ENCODE measurements at places on chromosomes 5 and 9. TPM values are rescaled to one million over a fixed set of nuclear protein-coding genes. Genes with fewer than 3 reads are reported as not detected.
A peak's percentile ranks its signal among the peaks of the same experiment; 100 is the strongest.

BRIX1 gene
- total RNA-seq = 10.6 TPM

LHX6 gene
- total RNA-seq = 3.6 TPM

GRCh38 chr9:120654272-120654671 lies 60.0 kb downstream of the MEGF9 start:
- no peak for DNase-seq
- H3K4me1 ChIP-seq = no peaks in the 10 kb centered on the region
- H3K4me3 ChIP-seq = no peak overlapping the region
- H3K27me3 ChIP-seq = no peaks in the 10 kb centered on the region

DNA sequence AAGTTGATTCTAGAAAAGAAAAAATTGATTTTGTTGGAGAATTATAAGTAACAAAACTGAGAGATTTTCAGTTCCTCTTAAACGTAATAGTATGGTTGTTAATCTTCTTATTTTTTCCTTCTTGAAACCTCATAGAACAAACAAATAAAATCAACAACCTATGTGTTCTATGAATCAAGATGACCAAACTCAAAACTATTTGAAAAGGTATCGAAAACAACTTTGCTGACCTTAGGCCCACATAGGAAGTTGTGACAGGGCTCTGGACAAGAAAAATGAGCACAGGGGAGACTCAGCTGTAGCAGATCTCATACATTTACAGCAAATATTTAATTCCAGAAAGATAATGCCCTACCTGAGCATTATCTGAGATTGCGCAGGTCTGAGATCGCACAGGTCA lies 169.4 kb upstream of the CCNH start:
- H3K36me3 ChIP-seq = no peaks in the 10 kb centered on the region
- H3K27ac ChIP-seq = no peak overlapping the region
- no peak for DNase-seq
- no peak overlapping the region for H3K4me3 ChIP-seq
- no peaks in the 10 kb centered on the region for H3K27me3 ChIP-seq

DNA sequence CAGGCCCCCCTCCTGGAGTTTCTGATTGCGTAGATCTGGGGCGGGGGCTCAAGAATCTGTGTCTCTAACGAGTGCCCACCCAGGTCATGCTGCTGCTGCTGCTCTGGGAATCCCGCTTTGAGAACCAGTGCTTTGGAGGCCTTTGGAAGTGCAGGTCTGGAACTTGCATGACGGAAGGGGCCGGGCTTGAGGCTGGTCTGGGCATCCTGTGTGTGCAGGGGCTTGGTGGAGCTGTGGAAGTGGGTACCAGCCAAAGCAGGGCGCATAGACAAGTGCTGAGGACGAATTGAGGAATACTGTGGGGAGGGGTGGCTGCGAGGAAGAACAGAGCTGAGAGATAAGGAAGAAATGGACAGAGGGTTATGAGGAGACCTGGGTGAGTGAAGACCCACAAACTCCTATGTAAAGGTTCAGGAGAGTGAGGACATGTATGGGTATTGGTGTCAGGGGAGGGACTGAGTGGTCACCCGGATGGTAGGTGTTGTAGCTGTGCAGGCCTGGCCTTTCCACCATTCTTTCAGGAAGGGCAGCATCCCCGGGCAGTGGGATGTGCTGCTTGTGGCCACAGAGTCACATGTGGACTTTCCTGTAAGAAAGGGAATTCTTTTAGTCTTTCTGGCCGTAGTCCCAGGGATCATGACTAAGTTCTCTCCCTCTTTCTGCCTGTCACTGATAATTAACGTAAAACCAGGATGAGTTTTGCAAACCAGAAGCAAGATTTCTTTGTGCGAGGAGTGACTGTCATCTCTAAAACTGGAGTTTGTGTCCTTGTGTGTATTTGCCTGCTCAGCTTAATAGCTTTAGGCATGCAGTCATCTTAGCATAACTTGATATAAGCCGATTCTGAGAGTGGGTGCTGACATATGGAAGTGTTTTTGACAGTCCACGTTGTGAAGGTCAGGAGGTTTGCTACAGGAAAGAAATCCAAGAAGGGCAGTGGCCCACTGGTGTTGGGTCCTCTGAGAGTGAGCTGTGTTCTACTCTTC lies 43.3 kb upstream of the TJP2 start:
- no peaks in the 10 kb centered on the region for H3K36me3 ChIP-seq
- H3K4me3 ChIP-seq = no peak overlapping the region
- DNase-seq = peak; percentile 62
- H3K4me1 ChIP-seq = no peaks in the 10 kb centered on the region
- H3K27ac ChIP-seq = no peak overlapping the region
- no peaks in the 10 kb centered on the region for H3K27me3 ChIP-seq

MSMP gene
- not detected for total RNA-seq

DNA sequence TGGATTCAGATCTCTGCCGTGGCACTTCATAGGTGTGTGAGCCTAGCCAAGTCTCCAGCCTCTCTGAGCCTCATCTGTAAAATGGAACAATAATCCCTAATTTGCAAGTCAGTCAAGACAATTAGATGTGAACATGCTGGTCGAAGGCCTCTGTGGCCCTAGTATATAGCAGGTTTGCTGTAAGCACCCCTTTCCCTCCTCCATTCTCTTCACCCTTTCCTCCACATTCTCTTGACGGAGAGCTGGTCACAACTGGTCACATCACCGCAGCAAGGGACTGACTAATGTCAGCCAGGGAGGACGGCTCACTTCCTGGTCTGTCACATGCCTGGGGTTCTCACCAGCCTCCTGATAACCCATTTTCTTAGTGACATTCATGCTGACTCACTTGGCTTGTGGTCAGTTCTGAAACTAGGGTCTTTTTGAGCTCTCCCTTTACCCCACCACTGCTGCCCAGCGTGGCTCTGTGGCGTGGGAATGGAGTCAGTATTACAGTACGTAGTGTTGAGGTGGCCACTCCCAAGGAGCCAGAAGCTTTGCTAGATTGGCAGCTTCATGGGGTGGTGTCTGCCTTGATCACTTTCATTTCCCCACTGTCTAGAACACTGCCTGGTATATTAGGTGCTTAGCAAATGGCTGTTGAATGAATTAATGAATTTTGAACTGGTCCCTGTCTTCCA lies 47.8 kb downstream of the ERGIC1 start:
- DNase-seq = peak; percentile 57
- H3K27ac ChIP-seq = peak overlapping the region; percentile 79
- H3K4me1 ChIP-seq = peaks cover 32% of the 10 kb centered on the region
- H3K27me3 ChIP-seq = no peaks in the 10 kb centered on the region
- H3K4me3 ChIP-seq = no peak overlapping the region

CD72 gene
- 5.2 TPM for total RNA-seq

DNA sequence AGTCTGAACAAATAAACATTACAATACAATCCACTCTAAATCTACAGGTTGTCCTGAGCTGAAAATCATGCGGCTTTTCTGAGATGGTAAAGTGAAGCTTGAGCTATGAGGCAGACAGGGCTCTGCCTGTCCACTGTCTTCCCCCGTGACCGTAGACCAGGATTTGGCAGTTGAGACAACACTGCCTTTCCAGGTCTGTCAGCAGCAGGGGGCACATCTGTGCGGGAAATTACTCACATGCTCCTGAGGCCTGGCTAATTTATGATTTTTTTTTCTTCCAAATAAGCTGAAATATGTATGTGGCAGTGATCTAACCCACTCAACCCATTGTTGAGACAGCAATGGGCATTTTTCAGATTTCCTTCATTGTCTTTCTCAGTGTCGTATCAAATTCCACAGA lies 307.9 kb downstream of the FBXL7 start:
- no peaks in the 10 kb centered on the region for H3K36me3 ChIP-seq
- H3K4me3 ChIP-seq = no peak overlapping the region
- peak overlapping the region; percentile 9 for H3K27ac ChIP-seq
- H3K27me3 ChIP-seq = no peaks in the 10 kb centered on the region
- DNase-seq = no peak

DNA sequence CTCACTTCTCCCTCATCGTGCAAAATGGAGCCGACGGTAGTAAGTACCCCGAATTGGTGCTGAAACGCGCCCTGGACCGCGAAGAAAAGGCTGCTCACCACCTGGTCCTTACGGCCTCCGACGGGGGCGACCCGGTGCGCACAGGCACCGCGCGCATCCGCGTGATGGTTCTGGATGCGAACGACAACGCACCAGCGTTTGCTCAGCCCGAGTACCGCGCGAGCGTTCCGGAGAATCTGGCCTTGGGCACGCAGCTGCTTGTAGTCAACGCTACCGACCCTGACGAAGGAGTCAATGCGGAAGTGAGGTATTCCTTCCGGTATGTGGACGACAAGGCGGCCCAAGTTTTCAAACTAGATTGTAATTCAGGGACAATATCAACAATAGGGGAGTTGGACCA lies 979 bp downstream of the PCDHGA12 start:
- H3K4me3 ChIP-seq = no peak overlapping the region
- H3K27ac ChIP-seq = peak overlapping the region; percentile 7
- no peaks in the 10 kb centered on the region for H3K4me1 ChIP-seq

Measured in adrenal gland (tissue), 19 donors.